ENCODE measurements at places on chromosomes 3 and 15. TPM values are rescaled to one million over a fixed set of nuclear protein-coding genes. Genes with fewer than 3 reads are reported as not detected.
A peak's percentile ranks its signal among the peaks of the same experiment; 100 is the strongest.

- no peak for DNase-seq
Observed at GRCh38 chr3:129793942-129794310, 99.6 kb downstream of the TMCC1 start.

The PDZRN3 gene
- not detected for polyA plus RNA-seq

DNA sequence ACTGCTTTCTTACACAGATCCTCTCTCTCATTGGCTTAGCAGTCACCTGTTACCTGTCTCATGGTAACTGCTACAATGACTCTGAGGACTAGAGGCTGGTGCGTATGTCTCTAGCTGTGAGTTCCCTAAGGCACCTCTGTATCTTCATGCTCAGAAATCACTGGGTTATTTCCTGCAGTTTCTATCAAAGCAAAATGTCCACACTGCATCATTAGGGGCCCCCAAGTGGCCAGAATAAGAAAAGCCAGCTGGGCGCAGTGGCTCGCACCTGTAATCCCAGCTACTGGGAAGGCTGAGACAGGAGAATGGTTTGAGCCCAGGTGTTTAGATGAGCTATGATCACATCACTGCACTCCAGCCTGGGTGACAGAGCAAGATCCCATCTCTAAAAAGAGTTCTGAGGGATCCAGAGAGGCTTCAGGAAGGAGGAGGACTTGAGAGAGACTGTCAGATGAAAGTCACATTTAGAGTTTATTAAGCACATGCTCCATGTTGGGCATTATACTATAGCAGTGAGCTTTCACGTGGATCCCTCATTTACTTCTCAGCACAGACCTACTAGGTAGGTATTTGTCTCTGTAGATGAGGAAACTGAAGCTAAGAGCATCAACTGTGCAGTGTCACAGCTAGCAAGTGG, 2.3 kb upstream of the VPS18 start:
- peak; percentile 61 for DNase-seq

The KCNMB2 gene
- not detected for polyA plus RNA-seq

The HTR3E gene
- polyA plus RNA-seq: not detected

The ACAP2 gene
- 7.9 TPM for polyA plus RNA-seq

The PCSK6 gene
- polyA plus RNA-seq: 10.8 TPM

- no peak for DNase-seq
Observed at GRCh38 chr15:87215100-87215499, 1041.4 kb downstream of the NTRK3 start.

DNA sequence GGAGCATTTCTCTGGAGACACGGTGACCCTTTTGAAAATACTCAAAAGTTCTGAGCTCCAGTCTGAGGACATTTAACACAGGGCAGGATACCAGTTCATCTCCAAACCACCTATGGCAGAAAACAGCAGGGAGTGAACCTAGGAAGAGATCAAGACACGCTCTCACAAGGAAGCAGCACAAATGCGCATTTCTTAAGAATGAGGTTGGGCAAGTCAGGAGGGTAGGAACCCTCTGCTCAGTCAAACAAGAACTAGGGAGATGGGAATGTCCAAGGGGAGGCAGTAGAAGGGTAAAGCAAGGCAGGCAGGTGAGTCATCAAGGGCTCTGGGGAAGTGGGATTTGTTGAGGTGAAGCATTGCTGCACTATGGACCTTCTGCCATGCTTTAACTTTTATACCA, 60.3 kb upstream of the PSMD6 start:
- DNase-seq: no peak

The GOLGA6A gene
- 0.05 TPM for polyA plus RNA-seq

GRCh38 chr3:97981886-97982285, 9.7 kb upstream of the RIOX2 start:
- DNase-seq: no peak

- DNase-seq: no peak
Observed at GRCh38 chr3:172287937-172288477, 160.2 kb downstream of the GHSR start.

The MST1R gene
- 6.0 TPM for polyA plus RNA-seq

The LMAN1L gene
- not detected for polyA plus RNA-seq

DNA sequence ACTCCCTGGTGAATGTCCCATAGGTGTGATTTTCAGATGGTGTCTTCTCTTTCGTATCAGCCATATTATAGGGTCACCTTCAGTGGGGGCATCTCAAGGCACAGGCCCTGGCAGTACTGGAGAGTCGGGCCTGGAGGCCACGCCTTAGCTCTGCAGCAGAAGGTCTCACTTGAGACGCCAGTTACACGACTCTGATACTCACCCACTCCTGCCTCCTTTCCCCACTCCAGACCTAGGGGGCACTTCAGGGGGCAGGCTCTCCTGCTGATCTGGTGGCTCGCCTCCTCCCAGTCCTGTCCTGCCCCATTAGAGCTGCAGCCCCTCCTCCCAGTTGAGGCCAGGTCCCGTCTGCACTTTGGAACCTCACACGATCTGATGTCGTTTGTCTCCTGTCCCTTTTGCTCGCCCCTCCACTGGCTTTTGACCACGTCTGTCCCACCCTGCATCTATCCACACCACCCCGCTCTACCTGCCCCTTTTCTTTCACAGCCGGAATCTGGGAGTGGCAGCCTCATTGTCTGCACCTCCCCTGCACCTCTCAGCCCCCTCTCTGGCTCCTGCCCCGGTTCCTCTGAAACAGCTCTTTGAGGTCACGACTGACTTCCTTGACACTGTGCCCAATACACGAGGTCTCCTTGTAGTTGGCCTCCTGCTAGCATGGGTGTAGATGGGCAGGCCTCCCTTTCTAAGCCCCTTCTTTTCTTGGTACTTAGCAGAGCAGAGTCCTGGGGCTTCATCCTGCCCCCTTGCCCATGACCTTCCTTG, 181.9 kb downstream of the NSMCE3 start:
- no peak for DNase-seq

DNA sequence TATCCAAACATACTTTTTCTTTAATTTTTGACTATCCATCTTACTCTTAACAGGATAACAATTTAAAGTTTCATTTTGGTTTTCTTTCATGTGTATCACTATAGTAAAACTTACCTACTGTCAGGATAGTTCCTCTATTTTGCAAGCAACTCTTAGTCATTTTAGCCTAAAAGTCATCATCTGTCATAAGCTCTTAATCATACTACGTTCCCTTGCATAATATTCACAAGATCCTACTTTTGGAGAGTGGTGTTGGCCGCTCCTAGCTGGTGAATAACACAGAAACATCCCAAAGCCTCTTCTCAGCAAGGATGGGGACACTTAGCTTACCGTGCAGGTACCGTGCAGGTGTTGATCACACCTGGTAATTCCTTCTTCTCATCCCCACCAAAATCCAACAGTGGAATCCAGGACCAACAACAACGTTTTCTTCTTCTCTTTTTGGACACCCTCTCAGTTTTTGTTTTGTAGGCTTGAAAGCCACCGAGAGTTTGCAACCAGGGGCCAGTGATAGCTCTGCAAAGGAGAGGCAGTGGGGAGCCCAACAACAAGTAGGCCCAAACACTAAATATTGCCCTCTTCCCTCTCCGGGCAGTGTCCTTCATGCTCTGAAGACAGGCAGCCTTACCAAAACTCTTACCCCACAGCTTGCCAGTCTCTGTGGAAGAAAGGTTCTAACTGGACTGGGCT, 433 bp downstream of the FILIP1L start:
- no peak for DNase-seq

DNA sequence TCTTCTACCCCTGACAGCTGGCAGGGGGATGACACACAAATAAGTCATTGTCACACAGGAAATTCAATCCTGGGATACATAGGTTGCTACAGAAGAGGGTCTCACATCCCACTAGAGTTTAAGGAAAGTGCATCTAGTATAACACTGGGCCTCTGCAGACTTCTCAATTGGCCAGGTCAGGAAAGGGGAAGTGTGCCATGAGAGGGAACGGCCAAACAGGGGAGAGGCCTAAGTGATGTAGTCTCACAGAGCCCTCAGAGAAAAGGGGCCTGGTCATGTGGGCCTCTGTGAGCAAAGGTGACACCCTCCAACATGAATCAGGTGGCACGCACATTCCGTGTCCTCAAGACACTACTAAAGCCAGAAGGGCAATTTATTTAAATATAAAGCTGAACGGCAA, 11.2 kb downstream of the ZXDC start:
- no peak for DNase-seq

GRCh38 chr15:66138096-66138783, 115.3 kb downstream of the MEGF11 start:
- no peak for DNase-seq

GRCh38 chr3:61947456-61947855, 386.1 kb downstream of the PTPRG start:
- DNase-seq: no peak

DNA sequence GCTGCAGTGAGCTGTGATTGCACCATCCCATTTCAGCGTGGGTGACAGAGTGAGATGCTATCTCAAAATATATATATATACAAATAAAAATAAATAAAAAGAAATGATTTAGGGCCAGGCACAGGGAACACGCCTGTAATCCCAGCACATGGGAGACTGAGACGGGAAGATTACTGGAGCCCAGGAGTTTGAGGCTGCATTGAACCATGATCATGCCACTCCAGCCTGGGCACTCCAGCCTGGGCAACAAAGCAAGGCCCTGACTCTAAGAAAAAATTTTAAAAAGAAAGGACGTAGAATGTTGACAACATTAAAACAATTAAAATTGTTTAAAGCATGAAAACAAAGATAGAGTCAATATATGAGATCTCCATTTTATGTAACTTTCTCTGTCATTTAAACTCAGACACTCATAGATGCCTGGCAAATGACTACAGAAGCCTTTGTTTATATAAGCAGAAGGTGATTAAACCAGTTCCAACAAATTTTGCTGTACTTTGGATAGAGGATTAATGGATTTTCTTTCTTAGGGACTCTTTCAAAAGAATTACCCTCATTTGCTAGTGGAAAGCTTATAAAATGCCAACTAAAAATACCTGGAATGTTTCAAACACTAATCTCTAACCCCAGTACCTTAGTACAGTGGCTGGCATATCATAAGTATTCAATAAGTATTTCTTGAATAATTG, 10.7 kb upstream of the TRPM7 start:
- no peak for DNase-seq

- no peak for DNase-seq
Observed at GRCh38 chr15:73142802-73143762, 90.8 kb downstream of the NEO1 start.

- no peak for DNase-seq
Observed at GRCh38 chr15:69887553-69887952, 210.2 kb downstream of the TLE3 start.

- no peak for DNase-seq
Observed at GRCh38 chr3:66648975-66649374, 148.2 kb upstream of the LRIG1 start.

The KIF15 gene
- 7.7 TPM for polyA plus RNA-seq

The SPATA12 gene
- 0.24 TPM for polyA plus RNA-seq

DNA sequence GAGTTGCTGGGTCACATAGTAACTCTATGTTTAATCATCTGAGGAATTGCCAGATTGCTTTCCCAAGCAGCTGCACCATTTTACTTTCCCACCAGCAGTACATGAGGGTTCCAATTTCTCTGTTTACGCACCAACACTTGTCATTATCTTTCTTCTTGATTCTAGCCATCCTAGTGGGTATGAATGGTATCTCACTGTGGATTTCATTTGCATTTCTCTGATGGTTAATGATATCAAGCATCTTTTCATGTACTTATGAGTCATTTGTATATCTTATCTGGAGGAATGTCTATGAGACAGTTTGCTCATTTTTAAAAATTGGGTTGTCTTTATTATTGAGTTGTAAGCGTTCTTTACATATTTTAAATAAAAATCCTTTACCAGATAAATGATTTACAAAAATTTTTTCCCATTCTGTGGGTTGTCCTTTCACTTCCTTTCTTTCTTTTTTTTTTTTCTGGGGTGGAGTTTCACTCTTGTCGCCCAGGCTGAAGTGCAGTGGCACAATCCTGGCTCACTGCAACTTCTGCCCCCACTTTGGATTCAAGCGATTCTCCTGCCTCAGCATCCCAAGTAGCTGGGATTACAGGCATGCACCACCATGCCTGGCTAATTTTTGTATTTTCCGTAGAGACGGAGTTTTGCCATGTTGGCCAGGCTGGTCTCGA, 8.9 kb upstream of the SGO1 start:
- no peak for DNase-seq

DNA sequence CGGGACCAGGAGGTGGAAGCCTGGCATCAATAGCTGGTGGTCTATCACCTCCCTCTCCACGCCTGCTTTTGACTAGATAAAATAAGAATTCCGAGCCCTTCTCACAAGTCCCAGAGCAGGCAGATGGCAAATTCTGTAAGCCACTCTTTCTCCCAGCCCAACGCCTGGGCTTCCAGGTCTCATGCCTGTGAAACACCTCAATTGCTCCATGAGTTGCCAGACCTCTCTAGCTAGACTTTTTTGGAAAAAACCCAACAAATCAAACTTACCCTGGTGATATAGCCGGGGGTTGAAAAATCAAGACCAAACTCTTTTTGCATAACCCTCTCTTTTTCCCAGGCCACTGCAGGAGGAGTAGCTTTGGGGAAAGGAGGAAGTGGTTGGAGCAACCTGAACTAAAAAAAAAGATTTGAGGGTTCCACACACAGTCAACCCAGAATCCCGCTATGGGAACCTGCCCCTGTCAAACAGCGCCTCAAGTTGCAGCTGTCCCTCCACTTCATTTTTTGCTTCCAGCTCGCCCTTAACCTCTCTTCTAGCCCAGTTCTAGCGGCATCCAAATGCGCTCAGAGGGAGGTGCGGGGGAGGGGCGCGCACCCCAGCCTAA, 7.0 kb downstream of the BHLHE40 start:
- DNase-seq: no peak

DNA sequence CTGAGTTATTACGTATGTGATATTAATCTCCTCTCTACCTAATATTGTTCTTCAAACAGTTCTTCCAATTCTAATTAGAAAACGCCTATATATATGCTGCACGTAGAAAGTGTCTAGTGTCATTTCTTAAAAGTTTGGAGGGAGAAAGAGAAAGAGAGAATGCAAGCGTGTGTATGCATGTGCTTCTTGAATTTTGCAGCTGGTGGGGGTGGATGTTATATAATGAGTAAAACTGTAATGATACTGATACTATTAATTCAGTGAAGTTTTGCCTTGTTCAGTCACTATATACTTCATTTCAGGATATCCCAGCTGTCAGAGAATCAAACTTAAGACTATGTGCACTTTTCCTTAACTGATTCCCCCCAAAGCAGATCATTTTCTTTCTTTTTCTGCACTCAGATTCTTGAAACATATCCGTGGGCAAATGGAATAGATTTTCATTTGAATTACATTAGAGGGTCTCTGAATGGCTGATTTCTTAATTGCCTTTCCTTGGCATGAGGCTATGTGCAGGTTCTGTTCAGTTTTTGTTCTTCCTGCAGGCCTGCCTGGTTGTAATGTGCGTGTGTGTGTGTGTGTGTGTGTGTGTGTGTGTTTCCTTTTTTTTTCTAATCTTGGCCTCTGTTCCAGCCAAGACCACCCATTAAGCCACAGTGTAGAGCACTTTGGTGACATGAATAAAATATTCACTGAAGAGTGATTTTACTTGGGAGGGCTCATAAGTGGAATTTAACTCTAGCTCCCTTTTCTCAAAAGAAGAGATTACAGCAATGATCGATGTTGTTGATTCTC, 617.5 kb downstream of the RBMS3 start:
- DNase-seq: no peak

The RBP2 gene
- not detected for polyA plus RNA-seq

The GOLGA6L7 gene
- polyA plus RNA-seq: not detected
